CD4-positive, alpha-beta memory T cell (primary cell): ENCODE measurements at places on chromosomes 12 and 14. TPM values are rescaled to one million over a fixed set of nuclear protein-coding genes. Genes with fewer than 3 reads are reported as not detected.

RBP5 gene
- 1.2 TPM for total RNA-seq

RTL1 gene
- total RNA-seq, result not detected

DNA sequence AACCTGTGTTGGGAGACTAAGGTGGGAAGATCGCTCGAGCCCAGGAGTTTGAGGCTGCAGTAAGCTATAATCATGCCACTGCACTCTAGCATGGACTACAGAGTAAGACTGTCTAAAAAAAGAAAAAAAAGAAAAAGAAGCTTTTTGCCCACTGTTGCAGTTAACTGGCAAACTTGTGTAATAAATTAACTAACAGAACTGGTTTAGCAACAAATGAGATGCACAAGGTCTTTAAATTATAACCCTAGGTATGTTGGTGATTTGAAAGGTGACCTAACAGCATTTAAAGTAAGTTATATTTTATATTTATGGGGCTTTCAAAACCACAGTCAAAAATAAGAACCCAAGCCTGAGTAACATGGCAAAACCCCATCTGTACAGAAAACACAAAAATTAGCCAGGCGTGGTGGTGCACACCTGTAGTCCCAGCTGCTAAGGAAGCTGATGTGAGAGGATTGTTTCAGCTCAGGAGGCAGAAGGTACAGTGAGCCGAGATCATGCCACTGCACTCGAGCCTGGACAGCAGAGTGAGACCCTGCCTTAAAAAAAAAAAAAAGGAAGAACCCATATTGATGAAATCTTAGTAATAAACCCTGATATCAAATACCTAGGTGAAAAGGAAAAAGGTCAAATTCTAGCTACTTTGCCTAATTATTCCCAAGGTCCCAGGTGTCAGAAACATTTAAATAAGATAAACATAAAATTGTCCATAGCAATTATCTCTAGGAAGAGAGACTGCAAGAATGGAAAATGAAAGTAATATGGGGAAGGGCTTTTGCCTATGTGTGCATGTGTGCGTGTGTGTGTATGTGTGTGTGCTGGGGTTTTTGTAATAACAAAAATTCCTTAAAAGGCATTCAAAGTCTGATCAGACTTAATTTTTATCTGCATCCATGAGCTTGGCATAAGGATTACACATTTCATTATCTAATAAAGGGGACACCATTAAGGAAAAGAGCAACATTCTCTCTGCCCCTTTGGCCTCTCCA lies 15.4 kb downstream of the SYNE2 start:
- DNase-seq, result peak; percentile 54

FGD6 gene
- 0.70 TPM for total RNA-seq

GRCh38 chr14:79274641-79275291 lies 936.5 kb downstream of the DIO2 start:
- DNase-seq, result no peak
